ENCODE measurements at places on chromosomes 13 and 19.

DNA sequence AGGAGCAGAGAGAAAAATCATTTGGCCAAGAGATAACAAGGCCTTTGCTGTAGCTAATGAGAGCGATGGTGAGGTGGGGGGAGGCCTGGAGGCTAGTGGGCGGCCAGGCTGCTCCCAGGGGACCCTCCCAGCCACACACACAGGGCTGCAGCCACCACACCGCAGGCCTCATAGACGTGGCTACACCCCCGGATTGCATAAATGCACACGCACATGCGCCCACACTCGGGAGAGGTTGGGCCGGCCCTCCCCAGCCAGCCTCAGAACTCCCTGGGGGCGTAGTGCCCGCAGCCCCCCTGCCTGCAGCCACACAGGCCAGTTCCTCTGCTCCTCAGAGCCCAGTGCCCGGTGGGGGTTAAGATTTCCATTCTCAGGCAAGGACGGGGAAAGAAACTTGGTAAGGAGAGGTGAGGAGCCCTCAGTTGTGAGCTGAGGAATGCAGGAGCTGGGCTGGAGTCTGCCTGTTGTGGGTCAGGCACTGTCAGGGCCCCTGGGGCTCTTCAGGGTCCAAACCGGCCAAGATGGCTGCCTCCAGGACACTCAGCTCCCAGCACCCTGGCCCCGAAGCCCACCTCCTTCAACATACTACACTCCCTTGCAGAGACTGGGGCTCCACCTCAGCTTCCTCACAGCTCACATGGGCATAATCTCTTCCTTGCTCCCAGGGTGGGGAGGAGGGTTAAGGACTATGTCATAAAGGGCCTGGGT is 8.0 kb downstream of the PTH2 start:
- DNase-seq, result no peak

DNA sequence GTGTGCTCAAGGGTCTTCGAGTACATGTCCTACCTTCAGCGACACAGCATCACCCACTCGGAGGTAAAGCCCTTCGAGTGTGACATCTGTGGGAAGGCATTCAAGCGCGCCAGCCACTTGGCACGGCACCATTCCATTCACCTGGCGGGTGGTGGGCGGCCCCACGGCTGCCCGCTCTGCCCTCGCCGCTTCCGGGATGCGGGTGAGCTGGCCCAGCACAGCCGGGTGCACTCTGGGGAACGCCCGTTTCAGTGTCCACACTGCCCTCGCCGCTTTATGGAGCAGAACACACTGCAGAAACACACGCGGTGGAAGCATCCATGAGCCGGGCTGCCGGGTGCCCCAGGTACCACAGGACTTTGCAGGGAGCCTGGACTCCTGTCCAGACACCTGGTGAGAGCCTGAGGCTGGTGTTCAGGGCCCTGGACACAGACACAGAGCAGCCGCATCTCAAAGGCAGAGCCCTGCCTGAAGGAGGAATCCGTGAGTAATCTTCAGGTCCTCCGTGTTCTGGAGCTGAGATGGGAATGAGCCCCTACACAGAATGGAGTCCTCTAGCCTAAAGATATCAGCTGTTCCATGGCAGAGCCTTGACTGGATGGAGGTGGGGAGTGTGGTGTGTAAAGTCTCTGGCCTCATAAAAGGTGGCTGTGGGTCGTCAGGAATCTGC is 1.5 kb downstream of the ZNF581 start:
- no peak for DNase-seq

DNA sequence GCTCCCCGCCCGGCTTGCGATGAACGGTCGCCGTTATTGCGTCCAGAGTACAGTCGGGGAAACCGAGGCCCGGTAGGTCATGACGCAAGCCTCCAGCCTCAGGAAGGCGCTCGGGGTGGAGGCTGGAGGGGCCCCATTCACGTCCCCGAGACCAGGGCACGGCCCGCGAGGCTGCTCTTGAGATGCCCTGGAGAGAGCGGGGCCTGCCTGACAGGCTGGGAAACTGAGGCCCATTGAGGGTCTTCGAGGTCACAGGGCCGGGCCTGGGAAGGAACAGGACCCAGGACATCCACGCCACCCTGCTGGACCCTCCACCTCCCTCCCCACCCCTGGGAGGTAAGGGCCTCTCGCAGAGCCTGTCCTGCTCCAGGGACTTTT is 367 bp downstream of the NDUFS7 start:
- no peak for DNase-seq

DNA sequence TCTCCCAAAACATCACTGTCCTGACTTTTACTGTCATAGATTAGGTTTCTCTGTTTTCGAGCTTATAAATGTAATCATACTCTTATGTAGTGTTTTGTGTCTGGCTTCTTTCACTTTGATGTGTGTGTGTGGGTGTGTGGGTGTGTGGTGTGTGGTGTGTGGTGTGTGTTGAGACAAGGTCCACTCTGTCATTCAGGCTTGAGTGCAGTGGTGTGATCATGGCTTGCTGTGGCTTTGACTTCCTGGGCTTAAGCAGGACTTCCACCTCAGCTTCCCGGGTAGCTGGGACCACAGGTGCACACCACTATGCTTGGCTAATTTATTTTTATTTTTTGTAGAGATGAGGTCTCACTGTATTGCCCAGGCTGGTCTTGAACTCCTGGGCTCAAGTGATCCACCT is 59.6 kb downstream of the PDS5B start:
- no peak for DNase-seq

GRCh38 chr13:109651311-109651710 is 135.1 kb downstream of the IRS2 start:
- DNase-seq, result no peak

DNA sequence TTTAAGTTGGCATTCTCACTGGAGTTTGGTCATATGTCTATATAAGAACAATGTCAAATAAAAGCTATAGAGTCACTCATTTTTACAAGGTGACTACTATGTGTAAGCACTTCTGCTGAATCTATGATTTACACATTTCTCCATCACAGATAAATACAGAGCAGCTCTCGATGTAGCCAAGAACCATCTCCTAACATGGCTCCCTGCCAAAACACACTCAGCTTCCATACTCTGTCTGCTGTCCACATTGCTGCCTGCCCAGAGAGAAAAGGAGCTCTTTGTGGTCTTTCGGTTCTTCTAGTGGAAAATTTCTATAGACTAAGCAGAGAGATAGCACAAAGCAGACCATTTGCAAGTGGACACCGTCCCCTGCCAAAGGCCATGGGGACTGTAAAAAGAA is 190.9 kb upstream of the KLF12 start:
- peak; percentile 76 for DNase-seq

DNA sequence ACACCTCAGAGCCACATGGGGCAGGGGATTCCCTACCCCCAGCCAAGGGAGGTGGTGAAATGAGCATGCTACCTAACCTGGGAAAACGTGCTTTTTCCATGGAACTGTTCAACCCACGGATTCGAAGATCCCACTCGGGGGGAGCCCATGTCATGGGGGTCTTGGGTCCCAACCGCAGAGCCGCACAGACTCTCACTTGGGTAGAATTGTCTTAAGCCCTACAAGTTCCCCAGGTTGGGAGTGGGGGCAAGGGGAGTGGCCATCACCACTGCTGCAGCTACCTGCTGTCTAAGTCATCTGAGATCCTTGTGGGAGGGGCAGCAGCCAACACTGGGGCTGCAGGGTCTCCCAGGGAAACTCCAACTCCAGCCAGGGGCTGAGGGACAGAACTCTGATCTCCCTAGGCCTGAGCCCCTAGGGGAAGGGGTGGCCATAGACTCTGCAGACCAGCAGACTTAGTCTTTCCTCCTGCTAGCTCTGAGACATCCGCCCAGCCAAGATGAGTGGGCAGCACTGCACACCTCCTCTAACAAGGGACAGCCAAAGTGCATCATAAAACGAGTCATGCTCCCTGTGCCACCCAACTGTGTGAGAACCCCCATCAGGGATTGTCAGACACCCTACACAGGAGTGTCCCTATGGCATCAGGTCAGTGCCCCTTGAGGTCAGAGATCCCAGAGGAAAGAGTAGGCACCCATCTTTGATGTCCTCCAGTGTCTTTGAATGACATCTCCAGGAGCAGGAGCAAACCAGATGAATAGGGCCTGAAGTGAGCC is 610.4 kb upstream of the SLITRK6 start:
- no peak for DNase-seq

- DNase-seq, result peak; percentile 1
These were observed 300.7 kb downstream of the SLC7A1 start for GRCh38 chr13:29294821-29295220.

- DNase-seq, result no peak
These were observed 24.2 kb downstream of the RANBP3 start for GRCh38 chr19:5953680-5954213.

DNA sequence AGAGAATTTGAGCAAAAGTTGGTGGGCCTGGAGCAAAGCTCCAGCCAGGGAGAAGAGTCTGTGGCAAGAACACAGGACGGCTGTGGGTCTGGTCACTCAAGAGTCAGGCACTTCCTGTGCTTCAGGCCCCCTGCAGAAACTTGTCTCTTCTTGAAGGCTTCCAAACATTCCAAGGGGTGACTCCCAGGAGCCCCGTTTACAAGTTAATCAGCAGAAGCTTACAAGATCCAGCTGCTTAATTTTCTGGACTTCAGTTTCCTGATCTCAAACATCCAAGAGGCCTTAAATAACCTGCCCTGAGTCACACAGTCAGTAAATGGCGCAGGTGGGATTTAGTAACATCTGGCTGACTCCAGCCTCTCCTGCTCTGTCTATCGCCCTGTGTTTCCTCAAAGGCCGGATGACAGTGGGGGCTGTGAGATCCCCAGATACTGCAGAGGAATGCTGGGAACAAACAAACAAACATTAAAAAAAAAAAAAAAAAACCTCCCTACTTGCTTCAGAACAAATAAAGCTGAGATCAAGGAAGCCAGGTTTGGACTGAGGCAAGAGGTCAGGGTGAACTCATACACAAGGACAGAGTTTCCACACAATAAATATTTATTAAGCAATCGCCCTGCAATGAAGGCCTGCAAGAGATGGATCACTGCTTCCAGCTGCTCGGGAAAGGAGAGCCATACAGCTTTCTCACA is 175.4 kb upstream of the RFC3 start:
- DNase-seq, result peak; percentile 92

- peak; percentile 79 for DNase-seq
These were observed 15.9 kb downstream of the OPA3 start for GRCh38 chr19:45568732-45569131.

DNA sequence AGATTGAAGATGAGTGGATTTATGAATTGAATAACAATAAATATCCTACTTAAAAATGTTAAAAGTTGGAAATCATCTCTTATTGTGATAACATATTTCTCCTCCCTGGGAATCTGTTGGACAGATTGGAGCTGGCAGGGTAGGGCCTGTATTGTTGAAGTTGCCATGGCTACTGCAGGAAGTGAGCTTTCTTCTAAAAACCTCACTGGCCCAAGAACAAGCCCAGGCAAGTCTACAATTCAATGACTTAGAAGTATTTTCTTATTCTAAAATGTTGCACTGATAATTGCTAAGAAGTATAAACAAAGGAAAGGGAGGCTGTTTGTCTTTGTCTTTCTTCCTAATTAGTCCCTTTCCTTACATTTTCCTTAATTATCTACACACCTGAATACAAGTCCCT is 112.1 kb downstream of the DLEU7 start:
- peak; percentile 90 for DNase-seq

DNA sequence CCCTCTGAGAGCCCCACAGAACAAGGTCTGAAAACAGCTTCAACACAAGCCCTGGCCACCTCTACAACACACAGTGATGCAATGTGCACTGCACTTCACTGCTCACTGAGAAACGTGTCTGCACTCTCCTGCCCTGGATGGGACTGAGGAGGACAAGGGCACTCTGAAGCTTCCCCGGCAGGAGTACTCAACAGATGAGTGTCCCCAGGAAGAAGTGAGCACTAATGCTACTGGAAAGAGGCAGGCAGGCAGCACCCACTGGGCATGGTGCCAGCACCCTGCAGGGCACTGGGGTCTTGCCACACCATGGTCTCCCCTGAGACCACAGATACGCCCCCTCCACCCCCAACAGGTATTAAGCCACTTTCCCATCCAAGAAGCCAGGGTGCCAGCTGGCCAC is 17.7 kb upstream of the SLC35E1 start:
- DNase-seq, result no peak

DNA sequence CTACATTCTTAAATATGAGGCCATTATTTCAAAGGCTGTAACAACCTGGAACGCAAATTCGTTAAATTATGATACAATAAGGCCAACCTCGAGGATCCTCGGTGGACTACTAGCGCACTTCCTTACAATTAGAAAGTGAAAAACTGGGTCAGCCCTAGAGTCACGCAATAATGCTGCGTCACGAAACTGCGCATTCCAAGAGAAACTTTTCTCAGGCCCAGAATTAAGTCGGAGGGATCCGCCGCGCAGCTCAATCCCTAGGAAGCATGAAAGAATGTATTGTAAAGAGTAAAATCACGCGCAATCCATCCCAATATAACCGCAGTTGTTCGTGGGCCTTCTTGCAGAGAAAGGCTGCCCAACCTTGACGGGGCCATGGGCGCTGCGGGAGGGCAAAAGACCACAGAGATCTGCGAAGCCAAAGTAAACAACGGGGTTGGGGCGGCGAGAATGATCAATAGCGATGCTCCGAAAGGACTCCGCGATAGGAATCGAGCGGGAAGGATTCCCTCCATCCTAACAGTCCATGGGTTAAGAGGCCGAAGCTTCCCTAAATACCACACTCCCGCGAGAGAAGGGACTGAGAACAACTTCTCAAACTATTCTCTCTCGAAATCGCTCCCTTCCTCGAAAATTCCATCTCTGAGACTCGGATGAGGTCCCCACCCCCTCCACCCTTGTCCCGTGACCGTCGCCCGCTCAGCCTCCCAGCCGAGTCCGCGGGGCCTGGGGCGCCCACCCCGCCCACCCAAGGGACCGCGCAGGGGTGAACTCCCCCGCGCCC is 564 bp downstream of the SPART start:
- DNase-seq, result peak; percentile 92

DNA sequence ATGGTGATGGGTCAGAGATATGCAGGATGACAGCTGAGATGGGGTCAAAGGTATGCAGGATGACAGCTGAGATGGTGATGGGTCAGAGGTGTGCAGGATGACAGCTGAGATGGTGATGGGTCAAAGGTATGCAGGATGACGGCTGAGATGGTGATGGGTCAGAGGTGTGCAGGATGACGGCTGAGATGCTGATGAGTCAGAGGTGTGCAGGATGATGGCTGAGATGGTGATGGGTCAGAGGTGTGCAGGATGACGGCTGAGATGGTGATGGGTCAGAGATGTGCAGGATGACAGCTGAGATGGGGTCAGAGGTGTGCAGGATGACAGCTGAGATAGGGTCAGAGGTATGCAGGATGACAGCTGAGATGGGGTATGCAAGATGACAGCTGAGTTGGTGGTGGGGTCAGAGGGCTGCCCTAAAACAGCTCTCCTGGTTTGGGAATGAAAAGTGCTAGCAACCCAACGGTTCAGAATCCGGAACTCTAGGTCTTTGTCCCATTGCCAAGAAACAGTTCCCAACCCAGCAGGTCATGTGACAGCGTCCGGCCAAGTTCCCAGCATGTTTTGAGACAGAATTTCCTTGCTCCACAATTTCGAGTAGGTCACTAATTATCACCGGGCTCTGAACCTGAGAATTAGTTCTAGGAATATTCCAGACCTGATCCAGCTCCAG is 3.2 kb downstream of the SELENOW start:
- no peak for DNase-seq

DNA sequence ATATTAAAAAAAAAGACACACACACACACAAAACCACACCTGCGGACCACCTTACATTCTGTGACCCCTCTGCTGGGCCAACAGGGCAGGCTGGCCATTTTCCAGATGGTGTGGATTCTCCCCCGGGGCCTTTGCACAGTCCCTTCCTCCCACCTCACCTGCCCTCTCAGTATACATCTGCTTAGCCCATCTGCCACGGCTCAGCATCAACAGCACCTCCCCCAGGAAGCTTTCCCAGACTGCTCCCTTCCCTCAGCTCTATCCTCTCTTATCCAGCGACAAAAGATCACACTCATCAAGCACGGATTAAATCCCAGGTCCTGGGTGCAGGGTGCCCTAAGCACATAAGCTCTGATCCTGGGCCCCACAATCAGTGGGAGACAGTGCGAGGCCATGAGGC is 4.5 kb downstream of the ZNF787 start:
- no peak for DNase-seq

Measured in iris pigment epithelial cell (primary cell).